Lung (tissue), 17 donors: ENCODE measurements at places on chromosomes 3 and 15. TPM values are rescaled to one million over a fixed set of nuclear protein-coding genes. Genes with fewer than 3 reads are reported as not detected.
A peak's percentile ranks its signal among the peaks of the same experiment; 100 is the strongest.

DNA sequence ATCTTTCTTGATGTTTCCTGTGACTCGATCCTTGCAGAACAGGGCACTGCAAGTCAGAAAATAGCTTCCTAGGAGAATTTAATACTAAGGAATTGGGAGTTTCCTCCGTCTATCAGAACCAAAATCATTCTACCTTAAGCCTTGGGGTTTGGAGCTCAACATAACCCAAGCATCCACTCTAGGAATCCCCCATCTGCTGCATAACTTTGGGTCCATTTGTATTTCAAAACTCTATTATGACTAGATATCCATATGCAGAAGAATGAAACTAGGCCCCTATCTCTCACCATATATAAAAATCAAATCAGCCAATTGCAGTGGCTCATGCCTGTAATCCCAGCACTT is 61.7 kb upstream of the AKAP13 start:
- DNase-seq = no peak

- DNase-seq = no peak
Observed at GRCh38 chr3:10625323-10625722, 119.9 kb upstream of the ATP2B2 start.

GRCh38 chr3:33389908-33390307 is 50.3 kb downstream of the UBP1 start:
- DNase-seq = no peak

DNA sequence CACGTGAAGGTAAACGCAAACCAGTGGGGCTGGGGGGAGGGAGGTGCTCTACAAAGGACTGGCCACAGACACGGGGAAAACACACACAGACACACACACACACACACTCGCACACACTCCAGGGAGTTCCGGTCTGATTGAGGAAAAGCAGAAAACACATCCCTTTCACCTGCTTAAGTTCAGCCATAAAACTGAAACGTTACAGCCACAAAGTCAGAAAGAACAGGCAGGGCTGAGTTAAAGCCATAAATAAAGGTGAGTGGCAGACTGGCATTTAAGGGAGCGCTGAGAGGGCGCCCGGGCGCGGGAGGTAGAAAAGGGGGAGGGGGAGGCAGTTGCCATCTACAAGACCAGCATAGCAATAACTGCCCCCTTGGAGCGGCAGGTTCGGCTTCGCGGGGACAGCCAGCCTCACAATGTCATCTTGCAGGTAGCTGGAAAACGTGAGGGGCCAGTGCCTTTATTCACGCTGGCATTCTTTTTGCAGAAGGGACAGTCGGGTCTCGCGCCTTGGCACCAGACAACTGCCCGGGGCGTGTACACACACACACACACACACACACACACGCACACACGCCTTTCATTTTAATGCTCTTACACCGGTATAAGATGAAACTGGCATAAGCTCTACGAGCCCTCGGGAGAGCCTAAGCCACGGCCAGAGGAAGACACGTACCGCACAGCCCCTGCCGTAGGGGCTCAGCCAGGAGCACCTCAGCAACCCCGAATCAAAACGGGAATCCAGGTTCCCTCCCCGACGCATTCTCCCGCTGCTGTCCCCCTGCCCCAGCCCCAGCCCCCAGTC is 866 bp downstream of the TNIK start:
- DNase-seq = peak; percentile 71

- DNase-seq = no peak
Observed at GRCh38 chr15:71393383-71393782, 278.1 kb downstream of the THSD4 start.

The LTK gene
- 1.3 TPM for total RNA-seq

GRCh38 chr3:141280086-141280485 is 48.5 kb downstream of the PXYLP1 start:
- DNase-seq = no peak

The ERICH6 gene
- total RNA-seq = 0.49 TPM

GRCh38 chr3:184716622-184717398 is 4.9 kb upstream of the MAGEF1 start:
- DNase-seq = peak; percentile 82

- DNase-seq = peak; percentile 45
Observed at GRCh38 chr3:188217726-188218125, 63.8 kb downstream of the LPP start.

The ELL3 gene
- total RNA-seq = 15.5 TPM

The DUOXA1 gene
- total RNA-seq = 203 TPM

The SSUH2 gene
- 3.4 TPM for total RNA-seq

The SERINC4 gene
- total RNA-seq = not detected

The CEP63 gene
- total RNA-seq = 50.1 TPM

The CORO2B gene
- 5.9 TPM for total RNA-seq

DNA sequence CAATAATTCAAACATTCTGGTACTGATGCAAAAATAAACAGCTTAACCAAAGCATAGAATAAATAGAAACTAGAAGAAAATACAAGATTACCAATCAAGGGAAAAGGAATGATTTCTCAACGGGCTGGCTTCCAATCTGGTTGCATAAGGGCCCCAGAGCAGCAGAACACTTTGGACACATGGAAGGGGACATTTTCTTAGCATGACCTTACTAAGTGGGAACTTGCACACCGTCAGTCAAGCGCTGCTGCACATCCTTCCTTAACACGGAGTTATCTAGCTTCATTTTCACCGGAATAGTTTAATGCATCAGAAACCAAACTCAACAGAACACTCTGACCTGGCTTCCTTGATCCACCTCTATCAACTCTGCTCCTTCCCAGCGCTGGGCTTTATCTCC is 388.5 kb downstream of the VPS13C start:
- no peak for DNase-seq

GRCh38 chr3:105733356-105733755 is 135.5 kb downstream of the CBLB start:
- DNase-seq = no peak

The PLEKHO2 gene
- 84.1 TPM for total RNA-seq
